ENCODE measurements at places on chromosomes 1 and 21. TPM values are rescaled to one million over a fixed set of nuclear protein-coding genes. Genes with fewer than 3 reads are reported as not detected.

LDLRAD1 gene
- total RNA-seq, result not detected

FALEC gene
- total RNA-seq, result 0.39 TPM

C1QC gene
- not detected for total RNA-seq

OR14C36 gene
- total RNA-seq, result not detected

TRIM62 gene
- 2.1 TPM for total RNA-seq

MARK1 gene
- 0.15 TPM for total RNA-seq

OR2L3 gene
- not detected for total RNA-seq

FMO4 gene
- total RNA-seq, result 0.86 TPM

UMODL1 gene
- total RNA-seq, result not detected

OVAAL gene
- total RNA-seq, result not detected

SLC22A15 gene
- total RNA-seq, result 0.49 TPM

TFF3 gene
- not detected for total RNA-seq

PODN gene
- not detected for total RNA-seq

WDR64 gene
- total RNA-seq, result not detected

RPTN gene
- total RNA-seq, result not detected

COL8A2 gene
- total RNA-seq, result 0.09 TPM

CCDC17 gene
- 0.37 TPM for total RNA-seq

LSS gene
- 9.8 TPM for total RNA-seq

CORT gene
- total RNA-seq, result 0.32 TPM

CTSE gene
- not detected for total RNA-seq

GAS5 gene
- total RNA-seq, result 309 TPM

CA6 gene
- not detected for total RNA-seq

PRAMEF27 gene
- total RNA-seq, result not detected

MASP2 gene
- total RNA-seq, result 0.09 TPM

TMEM53 gene
- total RNA-seq, result 7.7 TPM

KRTAP21-2 gene
- total RNA-seq, result not detected
